ENCODE measurements at places on chromosomes 16 and 17.
A peak's percentile ranks its signal among the peaks of the same experiment; 100 is the strongest.

GRCh38 chr17:15513058-15513791 is 45.8 kb upstream of the CDRT4 start:
- DNase-seq = no peak

GRCh38 chr16:78929841-78930240 is 670.7 kb downstream of the MAF start:
- DNase-seq = no peak

GRCh38 chr17:57999496-58000017 is 7.5 kb downstream of the SRSF1 start:
- no peak for DNase-seq

- no peak for DNase-seq
Measured at GRCh38 chr17:49687878-49688491, 10.1 kb upstream of the SPOP start.

DNA sequence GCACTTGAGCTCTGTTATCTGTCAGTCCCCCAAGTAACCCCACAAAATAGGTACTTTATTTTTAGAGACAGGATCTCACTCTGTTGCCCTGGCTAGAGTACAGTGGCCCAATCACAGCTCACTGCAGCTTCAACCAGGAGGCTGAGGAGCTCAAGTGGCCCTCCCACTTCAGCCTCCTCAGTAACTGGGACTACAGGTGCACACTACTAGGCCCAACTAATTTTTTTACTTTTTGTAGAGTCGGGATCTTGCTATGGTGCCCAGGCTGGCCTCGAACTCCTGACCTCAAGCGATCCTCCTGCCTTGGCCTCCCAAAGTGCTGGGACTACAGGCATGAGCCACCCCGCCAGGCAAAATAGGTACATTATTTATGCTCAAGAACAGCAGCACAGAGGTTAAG is 99.6 kb downstream of the MGAT5B start:
- no peak for DNase-seq

DNA sequence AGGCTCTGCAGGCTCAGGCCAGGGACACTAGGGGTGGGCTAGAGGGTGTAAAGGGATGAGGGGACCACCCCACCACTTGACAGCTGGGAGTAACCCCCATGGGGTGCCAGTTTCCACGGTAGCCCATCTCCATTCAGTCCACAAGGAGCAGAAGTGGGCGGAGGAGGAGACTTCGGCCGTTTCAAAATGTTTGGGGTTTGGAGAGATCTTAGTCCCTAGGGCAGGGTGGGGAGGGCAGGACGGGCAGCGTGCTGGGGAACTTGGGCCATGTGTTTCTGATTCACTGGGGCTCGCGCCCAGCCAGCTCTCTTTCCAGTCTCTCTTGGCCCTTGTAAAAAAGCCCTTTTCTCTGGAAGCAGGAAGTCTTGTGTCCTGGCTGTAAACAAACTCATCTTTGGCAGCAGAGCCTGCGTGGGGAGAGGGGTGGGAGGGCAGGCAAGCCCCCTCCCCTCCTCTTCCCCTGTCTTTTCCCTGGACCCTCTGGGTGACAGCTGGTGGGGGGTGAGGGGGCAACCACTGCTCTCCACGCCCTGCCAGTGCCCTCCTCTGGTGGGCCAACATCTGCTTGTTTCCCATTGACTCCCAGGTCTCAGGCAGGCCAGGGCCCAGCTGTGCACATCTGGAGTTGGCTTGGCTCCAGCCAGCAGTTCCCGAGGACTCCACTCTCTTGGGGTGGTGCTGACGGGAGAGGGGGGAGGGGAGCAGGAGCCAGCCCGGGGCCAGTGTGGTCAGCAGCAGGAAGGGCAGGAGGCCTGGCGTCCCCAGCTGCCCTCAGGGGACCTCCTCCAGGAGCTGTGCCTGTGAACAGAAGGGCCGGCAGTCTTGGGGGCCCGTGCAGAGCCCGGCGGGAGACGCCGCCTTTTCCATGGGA is 8.1 kb downstream of the CYGB start:
- no peak for DNase-seq

DNA sequence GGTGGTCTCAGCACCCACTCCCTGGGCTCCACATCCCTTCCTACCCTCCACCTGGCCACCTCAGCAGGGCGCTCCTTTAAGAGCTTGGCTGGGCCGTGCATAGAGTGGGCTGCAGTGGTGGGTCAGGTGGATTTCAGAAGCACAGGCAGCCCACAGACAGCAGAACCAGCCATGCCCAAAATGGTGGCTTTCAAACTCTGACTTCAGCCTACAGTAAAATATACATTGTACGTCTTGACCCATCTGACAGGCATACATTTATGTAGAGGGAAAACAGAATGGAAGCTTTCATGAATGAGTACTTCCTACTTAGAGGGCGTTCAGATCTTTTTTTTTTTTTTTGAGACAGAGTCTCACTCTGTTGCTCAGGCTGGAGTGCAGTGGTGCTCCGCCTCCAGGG is 26.0 kb upstream of the LASP1NB start:
- no peak for DNase-seq

DNA sequence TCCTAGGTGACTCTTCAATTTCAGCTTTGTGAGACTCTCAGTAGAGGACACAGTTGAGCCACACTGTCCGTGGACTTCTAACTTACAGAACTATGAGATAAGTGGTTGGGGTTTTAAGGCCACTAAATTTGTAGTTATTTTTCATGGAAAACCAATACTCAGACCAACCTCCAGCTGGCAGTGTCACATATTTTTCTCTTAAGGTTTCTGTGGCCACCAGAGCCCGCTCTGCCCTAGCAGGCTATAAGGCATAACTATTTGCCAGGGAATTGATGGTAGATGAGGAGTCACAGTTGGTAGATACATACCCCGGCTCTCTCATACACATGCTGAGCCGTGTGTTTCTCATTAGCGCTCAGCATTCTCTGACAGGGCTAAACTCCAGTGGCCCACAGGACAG is 336.8 kb upstream of the MON1B start:
- no peak for DNase-seq

- peak; percentile 11 for DNase-seq
Measured at GRCh38 chr16:3401719-3402397, 843 bp downstream of the ZNF174 start.

DNA sequence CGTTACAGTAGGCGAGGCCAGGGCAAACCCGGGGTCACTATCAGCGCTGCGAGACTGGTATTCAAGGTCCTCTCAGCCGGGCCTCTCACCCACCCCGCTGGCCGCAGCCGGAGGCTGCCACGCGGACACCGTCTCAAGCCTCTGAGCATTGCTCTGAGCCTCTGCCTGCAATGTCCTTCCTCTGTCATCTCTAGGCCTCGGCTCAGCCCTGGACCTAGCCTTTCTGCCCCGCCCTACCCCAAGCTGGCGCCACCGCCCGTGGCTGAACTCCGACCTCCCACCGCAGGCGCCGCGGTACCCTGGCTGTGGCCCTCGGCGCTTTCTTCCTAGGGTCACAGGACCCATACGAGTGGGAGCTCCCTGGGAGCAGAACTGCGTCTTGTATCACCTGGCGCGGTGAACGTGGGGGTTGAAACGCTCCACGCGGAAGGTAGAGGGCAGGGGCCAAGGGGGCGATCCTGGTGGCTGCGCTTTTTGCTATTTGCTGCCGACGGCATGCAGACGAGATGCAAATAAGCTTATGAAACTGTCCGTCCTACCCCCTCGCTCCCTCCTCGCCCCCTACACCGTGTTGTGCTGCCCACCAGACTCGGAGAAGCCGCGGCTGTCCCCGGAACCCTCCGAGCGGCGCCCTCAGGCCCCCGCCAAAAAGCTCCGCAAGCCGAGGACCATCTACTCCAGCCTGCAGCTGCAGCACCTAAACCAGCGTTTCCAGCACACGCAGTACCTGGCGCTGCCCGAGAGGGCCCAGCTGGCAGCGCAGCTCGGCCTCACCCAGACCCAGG is 3.7 kb downstream of the DLX4 start:
- DNase-seq = no peak

GRCh38 chr16:84754353-84754856 is 54.6 kb downstream of the USP10 start:
- DNase-seq = peak; percentile 71

- no peak for DNase-seq
Measured at GRCh38 chr16:4319454-4320421, 3.9 kb downstream of the GLIS2 start.

DNA sequence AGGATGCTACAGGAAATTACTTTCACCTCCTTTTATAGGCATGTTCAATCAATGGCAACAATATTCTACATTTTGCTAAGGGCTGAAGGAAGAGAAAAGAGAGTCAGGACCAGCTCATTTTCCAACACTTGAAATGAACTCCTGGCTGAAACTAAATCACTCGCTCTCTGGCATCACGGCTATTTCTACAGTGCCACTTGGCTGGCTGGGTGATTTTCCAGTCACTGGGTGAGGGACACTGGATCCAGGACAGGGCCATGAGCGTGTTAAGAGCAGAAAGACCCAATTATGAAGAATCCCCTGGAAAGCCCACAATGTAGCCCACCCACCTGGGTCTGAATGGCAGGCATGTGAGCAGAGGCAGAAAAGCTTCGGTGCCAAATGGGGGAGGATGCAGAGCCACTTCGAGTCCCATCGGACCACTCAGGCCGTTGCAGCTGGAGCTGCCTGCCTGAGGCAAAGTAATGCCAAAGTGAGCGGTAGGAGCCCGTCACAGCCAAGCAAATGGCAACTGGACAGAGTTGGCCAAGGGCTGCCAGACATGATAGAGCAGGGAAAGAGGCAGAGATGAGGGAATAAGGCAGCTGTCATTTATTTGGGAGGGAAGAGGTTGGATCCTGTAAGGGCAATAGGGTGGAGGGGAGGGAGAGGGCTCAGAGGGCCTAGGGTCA is 246.2 kb downstream of the STX8 start:
- no peak for DNase-seq

DNA sequence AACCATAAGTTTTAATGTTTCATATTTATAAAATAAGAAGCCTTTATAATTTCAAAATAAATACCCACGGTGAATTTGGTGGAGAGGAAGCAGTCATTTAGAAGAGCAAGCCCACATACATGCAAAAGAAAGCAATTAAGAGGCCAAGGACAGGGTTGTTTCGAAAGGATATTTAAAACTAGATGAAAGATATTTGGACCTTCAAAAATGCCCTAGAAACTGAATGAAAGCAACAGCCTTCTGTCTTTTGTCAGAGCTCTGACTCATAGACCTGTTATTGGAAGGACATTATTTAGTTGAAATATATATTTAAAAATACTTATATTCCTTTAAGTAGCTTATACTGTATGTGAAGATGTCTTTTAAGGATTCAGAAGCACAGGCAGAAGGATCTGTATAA is 8.6 kb upstream of the METTL9 start:
- DNase-seq = no peak

DNA sequence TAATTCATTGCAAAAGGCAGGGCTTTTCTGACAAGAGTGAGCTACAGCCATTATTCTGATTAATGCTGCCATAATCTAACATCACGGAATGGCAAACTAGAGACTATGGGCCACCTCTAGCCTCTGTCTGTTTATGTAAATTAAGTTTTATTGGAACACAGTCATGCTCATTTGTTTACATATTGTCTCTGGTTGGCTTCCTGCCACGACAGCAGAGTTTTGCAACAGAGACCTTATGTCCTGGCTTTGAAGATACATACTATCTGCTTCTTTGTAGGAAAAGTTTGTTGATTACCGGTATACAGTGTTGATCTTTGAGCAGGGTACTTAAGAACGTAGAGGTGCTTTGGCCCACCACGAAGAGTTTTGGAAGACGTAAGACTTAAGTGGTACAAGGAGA is 715.9 kb upstream of the RBFOX1 start:
- no peak for DNase-seq

GRCh38 chr17:75341784-75342486 is 52.7 kb upstream of the SLC25A19 start:
- DNase-seq = no peak

- no peak for DNase-seq
Measured at GRCh38 chr17:12046786-12047185, 26.1 kb downstream of the MAP2K4 start.

GRCh38 chr16:24721830-24722238 is 7.6 kb upstream of the TNRC6A start:
- DNase-seq = no peak

DNA sequence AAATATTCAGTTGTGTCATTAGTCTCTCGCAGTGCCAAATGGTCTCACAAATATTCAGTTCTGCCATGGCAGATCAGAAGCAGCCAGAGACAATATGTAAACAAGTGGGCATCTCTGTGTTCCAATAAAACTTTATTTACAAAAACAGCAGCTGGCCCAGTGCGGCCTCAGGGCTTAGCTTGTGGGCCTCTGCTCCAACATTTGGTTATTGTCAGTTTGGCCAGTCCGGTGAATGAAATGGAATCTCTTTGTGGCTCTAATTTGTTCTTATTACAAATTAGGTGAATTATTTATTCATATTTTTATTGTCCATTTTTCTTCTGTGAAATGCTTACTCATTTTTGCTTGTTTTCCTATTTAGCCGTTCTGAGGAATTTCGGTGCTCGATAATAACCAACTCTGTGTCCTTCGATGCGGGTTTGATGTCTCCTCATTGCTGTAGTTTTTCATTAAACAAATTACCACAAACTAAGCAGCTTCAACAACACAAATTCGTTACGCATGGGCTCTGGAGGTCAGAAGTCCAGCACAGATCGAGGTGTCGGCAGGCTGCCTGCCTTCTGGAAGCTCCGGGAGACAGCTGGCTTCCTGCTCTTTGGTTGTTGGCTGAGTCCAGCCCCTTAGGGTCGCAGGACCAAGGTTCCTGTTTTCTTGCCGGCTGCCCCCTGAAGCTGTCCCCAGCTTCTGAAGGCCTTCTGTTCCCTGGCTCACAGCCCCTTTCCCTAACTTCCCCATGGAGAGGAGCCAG is 4.1 kb upstream of the SLC38A10 start:
- no peak for DNase-seq

DNA sequence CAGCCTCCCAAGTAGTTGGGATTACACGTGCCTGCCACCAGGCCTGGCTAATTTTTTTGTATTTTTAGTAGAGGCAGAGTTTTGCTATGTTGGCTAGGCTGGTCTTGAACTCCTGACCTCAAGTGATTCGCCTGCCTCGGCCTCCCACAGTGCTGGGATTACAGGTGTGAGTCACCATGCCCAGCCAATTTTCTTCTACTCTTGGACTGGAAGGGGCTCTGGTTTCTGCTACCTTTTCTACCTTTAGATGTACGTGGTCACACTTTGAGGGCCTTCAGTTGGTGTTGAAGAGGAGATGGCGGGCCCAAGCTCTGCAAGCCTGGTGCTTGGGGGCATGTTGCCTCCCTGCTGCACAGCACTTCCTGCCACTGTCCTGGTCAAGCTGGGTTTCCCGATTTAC is 173.6 kb downstream of the PRKCA start:
- DNase-seq = no peak

GRCh38 chr17:79338604-79339003 is 264.0 kb downstream of the ENGASE start:
- no peak for DNase-seq

- DNase-seq = no peak
Measured at GRCh38 chr17:2995886-2996809, 67.3 kb downstream of the OR1D5 start.

DNA sequence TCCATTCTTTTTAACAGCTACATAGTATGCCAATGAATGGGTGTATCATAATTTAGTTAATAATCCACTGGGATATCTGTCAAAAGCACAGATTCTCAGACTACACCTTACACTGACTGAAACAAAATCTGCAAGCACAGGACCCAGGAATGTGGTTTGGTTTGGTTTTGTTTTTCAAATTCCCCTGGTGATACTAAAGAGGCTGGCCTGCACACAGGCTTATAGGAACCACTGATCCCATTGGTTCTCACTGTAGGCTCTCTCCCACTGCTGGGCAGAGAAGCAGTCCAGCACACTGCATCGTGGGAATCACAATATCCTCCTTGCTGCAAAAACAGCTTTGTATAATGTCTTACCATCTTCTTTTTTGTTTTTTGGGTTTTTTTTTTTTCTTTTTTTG is 67.1 kb downstream of the TEX14 start:
- DNase-seq = no peak

Data from HuH-7 (cell line).